ENCODE measurements at places on chromosomes 12 and 14. TPM values are rescaled to one million over a fixed set of nuclear protein-coding genes. Genes with fewer than 3 reads are reported as not detected.

The STYK1 gene
- total RNA-seq = not detected

The SLC17A8 gene
- total RNA-seq = not detected

The KRT3 gene
- not detected for total RNA-seq

The LRP6 gene
- total RNA-seq = 39.9 TPM

The ATG2B gene
- 29.1 TPM for total RNA-seq

The NCKAP5L gene
- total RNA-seq = 38.0 TPM

The KRT82 gene
- total RNA-seq = not detected

The SLC8B1 gene
- 85.1 TPM for total RNA-seq

The DLGAP5 gene
- 0.14 TPM for total RNA-seq

The SLC5A8 gene
- not detected for total RNA-seq

The DNAI7 gene
- not detected for total RNA-seq

The MYH7 gene
- 0.81 TPM for total RNA-seq

The SMCO2 gene
- total RNA-seq = not detected

The ARL6IP4 gene
- total RNA-seq = 228 TPM

The FIGNL2 gene
- 0.28 TPM for total RNA-seq

The RAD51B gene
- total RNA-seq = 9.3 TPM

The SLC10A1 gene
- not detected for total RNA-seq

The FGF23 gene
- total RNA-seq = not detected

The SRRM4 gene
- not detected for total RNA-seq

The TAS2R20 gene
- 5.8 TPM for total RNA-seq

The ESPL1 gene
- total RNA-seq = 0.78 TPM

The MAP1LC3B2 gene
- not detected for total RNA-seq
